ENCODE measurements at places on chromosomes 16 and 17. TPM values are rescaled to one million over a fixed set of nuclear protein-coding genes. Genes with fewer than 3 reads are reported as not detected.

ABI3 gene
- 20.7 TPM for total RNA-seq

- peak overlapping the region; percentile 90 for H3K4me3 ChIP-seq
- no peaks in the 10 kb centered on the region for H3K27me3 ChIP-seq
- H3K36me3 ChIP-seq = peaks cover 4% of the 10 kb centered on the region
- peak; percentile 73 for DNase-seq
Measured at GRCh38 chr16:9090101-9090959, 1.1 kb upstream of the HAPSTR1 start.

DNA sequence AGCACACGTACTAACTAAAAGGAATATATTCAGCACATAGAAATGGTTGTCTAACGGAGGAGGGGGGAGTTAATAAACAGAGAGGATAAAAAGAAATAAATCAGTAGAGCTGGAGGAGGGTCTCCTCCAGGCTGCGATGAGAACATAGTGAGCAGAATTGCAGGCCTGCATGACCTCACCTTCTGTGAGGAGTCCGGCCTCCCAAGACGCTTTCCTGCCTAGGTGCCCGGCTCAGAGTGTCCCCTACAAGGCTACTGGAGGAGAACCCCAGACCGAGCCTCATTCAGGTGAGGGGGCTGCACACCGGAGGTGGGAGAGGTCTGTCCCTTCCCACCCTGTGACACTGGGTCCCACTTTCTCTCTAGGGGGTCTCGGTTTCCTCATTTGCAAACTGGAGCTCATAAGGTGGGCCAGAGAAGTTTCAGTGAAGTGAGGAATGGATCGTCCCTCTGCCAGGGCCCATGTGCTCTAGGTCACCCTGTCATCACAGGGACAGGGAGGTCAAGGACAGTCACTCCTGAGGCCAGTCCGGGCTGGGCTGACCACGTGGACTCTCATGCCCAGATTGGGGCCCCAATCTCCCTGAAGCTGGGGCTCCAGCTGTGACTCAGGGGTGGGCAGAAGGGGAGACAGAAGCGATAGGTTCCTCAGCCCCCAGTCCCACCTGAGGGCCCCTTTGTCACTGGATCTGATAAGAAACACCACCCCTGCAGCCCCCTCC lies 3.3 kb upstream of the HBM start:
- H3K27me3 ChIP-seq = peaks cover 11% of the 10 kb centered on the region
- DNase-seq = no peak
- H3K4me1 ChIP-seq = peaks cover 18% of the 10 kb centered on the region
- no peaks in the 10 kb centered on the region for H3K36me3 ChIP-seq
- H3K27ac ChIP-seq = no peak overlapping the region
- no peak overlapping the region for H3K4me3 ChIP-seq

TEX19 gene
- not detected for total RNA-seq

GRCh38 chr16:69595127-69596036 lies 29.6 kb downstream of the NFAT5 start:
- no peaks in the 10 kb centered on the region for H3K4me1 ChIP-seq
- no peak overlapping the region for H3K27ac ChIP-seq
- DNase-seq = no peak

DNA sequence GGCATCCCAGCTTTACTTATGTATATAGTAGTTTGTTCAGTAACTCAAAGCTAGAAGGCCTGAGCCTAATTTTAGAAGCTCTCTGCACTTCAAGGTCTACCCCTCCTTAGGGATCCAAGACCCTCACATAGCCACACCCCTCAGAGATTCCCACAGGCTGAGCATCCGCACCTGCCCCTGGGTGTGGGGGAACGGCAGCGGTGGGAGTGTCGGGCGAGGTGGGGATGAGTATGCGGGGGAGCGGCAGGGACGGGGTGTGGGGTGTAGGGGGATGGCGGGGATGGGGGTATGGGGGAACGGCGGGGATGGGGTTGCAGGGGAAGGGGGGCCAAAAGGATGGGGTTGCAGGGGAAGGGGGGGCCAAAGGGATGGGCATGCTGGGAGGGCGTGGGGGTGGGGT lies 24.9 kb upstream of the BEAN1 start:
- no peak overlapping the region for H3K27ac ChIP-seq
- H3K4me3 ChIP-seq = no peak overlapping the region
- peaks cover 9% of the 10 kb centered on the region for H3K4me1 ChIP-seq
- H3K36me3 ChIP-seq = no peaks in the 10 kb centered on the region
- H3K27me3 ChIP-seq = peaks cover 24% of the 10 kb centered on the region

Data from B cell (primary cell).